ENCODE measurements at places on chromosomes 5 and 9. TPM values are rescaled to one million over a fixed set of nuclear protein-coding genes. Genes with fewer than 3 reads are reported as not detected.

DNA sequence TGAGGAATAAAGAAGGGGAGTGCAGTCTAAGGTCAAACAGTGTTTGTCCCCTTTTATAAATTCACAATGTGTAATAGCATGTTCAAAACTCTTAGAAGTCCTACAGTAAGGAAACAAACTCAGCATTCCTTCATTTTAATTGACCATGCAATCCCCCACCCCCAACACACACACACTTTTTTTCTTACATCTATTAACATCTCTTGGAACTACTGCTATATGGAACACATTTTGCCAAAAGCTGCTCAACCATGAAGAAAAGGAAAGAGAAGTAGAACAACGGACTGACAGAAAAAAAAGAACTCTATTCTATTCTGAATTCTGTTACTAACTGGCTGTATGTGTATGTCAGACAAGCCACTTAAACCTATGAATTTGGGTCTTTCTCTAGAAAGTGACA is 2.8 kb upstream of the CTNNAL1 start:
- H3K4me1 ChIP-seq: peaks cover 19% of the 10 kb centered on the region
- H3K27ac ChIP-seq: no peak overlapping the region
- no peaks in the 10 kb centered on the region for H3K36me3 ChIP-seq
- no peak overlapping the region for H3K4me3 ChIP-seq
- no peaks in the 10 kb centered on the region for H3K27me3 ChIP-seq

DNA sequence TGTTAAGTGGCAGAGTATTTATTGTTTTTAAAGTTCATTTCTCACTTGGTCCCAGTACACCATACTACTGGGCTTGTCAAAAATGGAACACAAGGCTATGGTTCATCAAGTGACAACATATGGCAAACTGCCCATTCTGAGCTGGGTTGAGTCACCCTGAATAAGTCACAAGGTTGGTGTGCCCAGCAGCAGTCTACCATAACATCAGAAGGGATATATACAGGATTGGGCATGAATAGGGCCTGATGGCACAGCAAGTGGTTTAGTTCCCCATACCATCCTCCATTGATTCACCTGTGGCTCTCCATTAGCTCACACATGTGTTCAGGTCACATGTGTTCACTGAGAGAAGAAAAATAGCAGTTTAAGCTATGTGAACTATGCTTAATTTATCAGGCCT is 249.8 kb upstream of the PRDM9 start:
- H3K27ac ChIP-seq: no peak overlapping the region
- no peaks in the 10 kb centered on the region for H3K27me3 ChIP-seq
- no peaks in the 10 kb centered on the region for H3K36me3 ChIP-seq

DNA sequence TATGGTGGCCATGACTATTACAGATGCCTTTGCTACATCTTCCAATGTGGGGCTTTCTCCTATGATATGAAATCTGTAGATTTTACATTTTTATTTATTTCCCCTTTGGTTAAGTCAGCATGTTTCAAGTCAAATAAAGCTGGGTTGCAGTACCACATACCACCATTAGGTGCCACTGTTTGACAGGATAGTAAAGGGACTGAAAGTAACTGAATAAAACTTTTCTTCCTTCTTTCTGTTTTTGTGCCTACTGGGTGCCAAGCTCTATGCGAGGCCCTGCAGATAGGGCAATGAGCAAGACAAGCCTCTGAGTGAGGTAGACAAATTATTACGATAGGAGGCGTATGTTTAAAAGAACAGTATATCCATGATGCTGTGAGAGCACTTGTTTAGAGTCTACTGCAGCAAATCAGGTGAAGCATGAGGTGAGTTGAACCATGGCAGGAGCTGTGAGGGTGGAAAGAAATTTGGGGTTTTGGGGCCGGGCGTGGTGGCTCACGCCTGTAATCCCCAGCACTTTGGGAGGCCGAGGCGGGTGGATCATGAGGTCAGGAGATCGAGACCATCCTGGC is 64.8 kb downstream of the GDNF start:
- H3K4me1 ChIP-seq: no peaks in the 10 kb centered on the region
- no peaks in the 10 kb centered on the region for H3K36me3 ChIP-seq
- H3K27ac ChIP-seq: no peak overlapping the region

DNA sequence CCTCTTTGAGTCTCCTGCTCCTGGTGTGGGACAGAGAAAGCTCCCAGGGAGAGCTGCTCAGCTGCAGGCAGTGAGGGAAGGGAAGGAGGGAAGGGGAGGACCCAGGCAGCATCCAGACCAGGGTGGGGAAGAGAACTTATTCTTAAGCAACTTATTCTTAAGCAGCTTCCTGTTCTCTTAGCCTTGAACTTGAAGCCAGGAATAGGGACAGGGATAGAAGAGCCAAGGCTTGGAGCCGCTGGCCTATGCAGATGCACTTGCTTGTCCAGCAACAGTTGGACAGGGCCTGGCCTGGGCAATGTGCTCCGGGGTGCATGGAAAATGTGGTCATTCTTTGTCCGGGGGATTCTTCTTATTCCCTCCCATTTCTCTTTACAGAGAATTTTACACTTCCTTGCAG is 31.4 kb upstream of the SPTLC1 start:
- no peaks in the 10 kb centered on the region for H3K36me3 ChIP-seq
- H3K27me3 ChIP-seq: no peaks in the 10 kb centered on the region
- peak overlapping the region; percentile 82 for H3K27ac ChIP-seq
- H3K4me3 ChIP-seq: no peak overlapping the region
- DNase-seq: no peak

GRCh38 chr5:137954131-137954879 is 65.0 kb downstream of the PKD2L2 start:
- no peaks in the 10 kb centered on the region for H3K36me3 ChIP-seq
- no peak for DNase-seq
- peak overlapping the region; percentile 16 for H3K27ac ChIP-seq
- no peaks in the 10 kb centered on the region for H3K27me3 ChIP-seq
- no peak overlapping the region for H3K4me3 ChIP-seq

CCL21 gene
- total RNA-seq: 9.2 TPM

- H3K36me3 ChIP-seq: no peaks in the 10 kb centered on the region
- H3K4me1 ChIP-seq: peaks cover 8% of the 10 kb centered on the region
- no peak overlapping the region for H3K4me3 ChIP-seq
- no peak for DNase-seq
- no peak overlapping the region for H3K27ac ChIP-seq
Measured at GRCh38 chr5:149682532-149683075, 47.5 kb upstream of the PPARGC1B start.

NSA2 gene
- 72.7 TPM for total RNA-seq

DNA sequence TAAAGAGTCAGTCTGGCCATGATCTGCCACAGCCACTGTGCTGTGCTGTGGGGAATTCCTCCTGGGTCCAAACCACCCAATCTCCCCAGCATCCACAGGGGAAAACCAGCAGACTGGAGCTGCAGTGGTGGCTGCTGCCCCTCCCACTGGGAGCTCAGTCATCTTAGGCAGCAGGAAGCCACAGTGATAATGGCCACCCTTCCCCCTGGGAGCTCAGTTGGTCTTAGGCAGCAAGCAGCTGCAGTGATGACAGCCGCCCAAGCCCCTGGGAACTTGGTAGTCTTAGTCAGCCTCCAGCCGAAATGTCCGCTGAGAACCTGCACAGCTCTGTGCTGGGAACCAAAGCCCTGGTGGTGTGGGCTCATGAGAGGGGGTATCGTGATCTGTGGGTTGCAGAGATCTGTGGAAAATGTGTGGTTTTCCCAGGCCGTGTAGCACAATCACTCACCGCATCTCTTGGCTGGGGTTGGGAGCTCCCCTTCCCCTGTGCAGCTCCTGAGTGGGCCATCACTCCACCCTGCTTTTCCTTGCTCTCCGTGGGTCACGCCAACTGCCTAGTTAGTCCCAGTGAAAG is 38.4 kb upstream of the SMIM15 start:
- no peak overlapping the region for H3K27ac ChIP-seq
- H3K27me3 ChIP-seq: no peaks in the 10 kb centered on the region
- no peak for DNase-seq
- H3K4me3 ChIP-seq: no peak overlapping the region
- H3K36me3 ChIP-seq: no peaks in the 10 kb centered on the region

DNA sequence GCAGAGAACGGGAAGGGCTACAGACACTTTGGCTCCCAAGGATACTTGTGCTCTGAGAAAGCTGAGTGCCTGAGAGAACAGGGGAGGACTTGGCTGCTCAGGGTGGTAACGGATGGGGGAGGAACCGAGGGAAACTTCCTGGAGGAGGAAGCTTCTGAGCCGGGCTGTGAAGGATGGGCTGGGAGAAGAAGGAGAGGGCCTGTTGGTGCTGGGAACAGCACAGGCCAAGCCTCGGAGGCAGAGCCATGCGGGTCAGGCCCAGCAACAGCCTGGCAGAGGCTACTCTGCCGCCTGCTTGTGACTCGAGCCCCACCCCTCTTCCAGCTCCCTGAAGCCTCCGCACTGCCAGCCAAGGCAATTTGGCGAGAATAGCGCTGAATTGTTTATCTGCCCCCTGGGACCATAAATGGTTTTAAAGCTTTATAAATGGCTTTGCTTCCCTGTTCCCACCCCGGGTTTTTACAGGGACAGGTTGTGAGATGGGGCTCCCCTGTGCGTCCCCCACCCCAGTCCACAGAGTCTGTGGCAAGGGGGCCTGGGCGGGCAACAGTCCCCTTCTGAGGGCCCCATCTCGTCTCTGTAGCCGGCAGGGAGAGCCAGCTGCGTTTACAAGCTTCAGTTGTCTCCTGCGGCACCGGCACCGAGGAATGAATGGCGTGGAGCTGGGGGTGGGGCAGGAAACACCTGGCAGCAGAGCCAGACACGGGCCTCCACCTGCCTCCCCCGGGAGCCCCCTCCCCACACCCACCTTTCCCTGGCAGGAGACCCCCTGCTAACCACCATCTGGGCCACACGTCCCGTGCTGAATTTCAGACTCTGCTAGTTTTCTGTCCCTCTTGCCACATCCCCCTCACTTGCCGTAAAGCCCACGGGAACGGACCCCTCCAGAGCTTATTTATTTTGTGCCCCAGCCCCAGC is 24.4 kb downstream of the FAM163B start:
- no peaks in the 10 kb centered on the region for H3K27me3 ChIP-seq
- H3K4me3 ChIP-seq: no peak overlapping the region
- DNase-seq: no peak
- H3K36me3 ChIP-seq: no peaks in the 10 kb centered on the region

GRCh38 chr9:121568343-121569265 is 69.0 kb upstream of the GGTA1 start:
- H3K4me3 ChIP-seq: peak overlapping the region; percentile 26
- H3K27me3 ChIP-seq: no peaks in the 10 kb centered on the region
- H3K4me1 ChIP-seq: peaks cover 27% of the 10 kb centered on the region
- no peaks in the 10 kb centered on the region for H3K36me3 ChIP-seq

MSMP gene
- total RNA-seq: 4.4 TPM
